Stimulated activated CD4-positive, alpha-beta T cell treated with anti-CD3 and anti-CD28 coated beads, Interleukin-12 subunit alpha, Interleukin-12 subunit beta, amount 100 ng/mL, for 4 hours (primary cell): ENCODE measurements at places on chromosomes 12 and 14.

DNA sequence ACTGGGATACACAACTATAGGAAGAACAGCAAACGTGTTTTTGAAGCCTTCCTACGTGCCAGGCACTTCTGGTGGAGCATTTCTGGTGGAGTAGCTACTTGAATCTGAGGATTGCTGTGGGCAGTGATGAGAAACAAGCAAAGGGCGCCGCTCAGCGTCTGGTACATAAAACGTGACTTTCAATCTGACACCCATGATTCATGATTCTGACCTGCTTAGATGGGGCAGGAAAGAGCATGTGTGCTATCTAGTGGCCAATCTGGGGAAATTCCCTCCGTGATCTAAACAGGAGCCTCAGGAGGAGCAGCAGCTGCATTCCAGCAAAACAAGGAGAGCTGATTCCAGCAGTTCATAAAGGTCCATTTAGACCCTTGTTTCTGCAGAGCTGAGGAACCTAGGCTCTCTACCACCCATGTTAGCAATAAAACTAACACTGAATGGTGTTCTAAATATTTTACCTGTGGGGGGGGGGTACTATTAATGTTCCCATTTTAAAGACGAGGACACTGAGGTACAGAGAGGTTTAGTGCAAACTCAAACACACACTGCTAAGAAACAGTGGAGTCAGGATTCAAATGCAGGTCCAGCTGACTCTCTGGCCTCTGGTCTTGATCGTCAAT, 37.8 kb downstream of the PAH start:
- DNase-seq: no peak

- no peak for DNase-seq
Observed at GRCh38 chr14:75238756-75239455, 39.7 kb upstream of the FOS start.

DNA sequence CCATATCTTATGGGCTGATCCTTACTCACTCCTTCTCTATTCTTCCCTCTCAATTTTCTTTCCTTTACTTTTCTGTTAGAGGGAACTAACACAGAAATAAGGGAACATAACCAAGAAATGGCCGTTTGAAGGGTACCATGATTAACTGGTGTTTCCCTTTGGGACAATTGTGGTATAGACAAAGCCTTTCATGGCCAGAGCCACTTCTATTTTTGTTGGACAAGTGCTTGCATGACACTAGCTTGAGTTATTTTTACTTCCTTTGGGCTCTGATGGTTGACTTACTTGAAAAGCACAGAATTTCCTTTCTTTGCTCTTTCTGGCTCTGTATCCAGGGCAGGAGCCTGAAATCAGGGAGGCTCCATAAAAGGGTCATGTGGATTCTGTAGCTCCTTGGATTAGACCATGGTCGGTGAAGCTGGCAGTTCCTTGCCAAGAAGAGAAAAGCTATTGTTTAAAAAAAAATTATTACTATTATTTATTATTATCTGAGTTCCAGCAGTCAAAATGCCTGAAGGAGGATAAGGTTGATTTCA, 130.6 kb downstream of the KTN1 start:
- DNase-seq: no peak

DNA sequence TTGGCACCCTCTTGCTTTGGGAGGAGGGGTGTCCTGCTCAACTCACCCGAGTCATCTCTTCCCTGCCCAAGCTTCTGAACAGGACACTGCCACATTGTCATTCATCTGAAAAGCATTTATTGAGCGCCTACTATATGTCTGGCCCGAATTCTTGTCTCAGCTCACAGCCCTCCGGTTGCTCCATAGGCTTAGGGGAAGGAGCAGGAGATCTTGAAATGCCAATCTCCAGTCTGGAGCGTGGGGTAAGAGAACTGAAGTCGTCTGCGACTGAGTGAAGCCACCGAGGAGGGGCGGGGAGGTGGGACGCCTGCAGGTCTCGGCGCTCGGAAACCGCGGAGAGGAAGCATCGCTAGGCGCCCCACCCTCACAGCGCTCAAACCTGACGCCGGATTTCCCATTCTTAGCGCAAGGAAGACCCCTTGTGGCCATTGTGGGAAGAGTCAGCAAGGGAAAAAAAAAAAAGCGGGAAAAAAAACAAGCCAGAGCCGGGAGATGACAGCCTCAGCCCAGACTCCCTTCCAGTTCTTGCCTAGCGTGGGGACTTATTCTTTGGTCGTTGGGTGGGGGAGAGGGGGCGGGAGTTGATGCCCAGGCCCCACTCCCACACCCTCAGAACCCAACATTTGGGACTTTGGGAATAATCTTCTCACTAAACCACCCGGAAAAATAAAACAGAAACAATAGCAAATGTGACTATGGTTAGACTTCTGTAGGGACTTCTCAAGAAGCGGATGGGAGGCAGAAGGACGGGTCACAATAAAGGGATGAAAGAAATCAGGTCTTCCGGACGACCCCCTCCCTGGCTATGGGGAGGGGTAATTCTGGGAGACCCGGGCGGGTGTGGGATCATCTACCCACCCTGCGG, 28.2 kb upstream of the SMUG1 start:
- DNase-seq: peak; percentile 61

DNA sequence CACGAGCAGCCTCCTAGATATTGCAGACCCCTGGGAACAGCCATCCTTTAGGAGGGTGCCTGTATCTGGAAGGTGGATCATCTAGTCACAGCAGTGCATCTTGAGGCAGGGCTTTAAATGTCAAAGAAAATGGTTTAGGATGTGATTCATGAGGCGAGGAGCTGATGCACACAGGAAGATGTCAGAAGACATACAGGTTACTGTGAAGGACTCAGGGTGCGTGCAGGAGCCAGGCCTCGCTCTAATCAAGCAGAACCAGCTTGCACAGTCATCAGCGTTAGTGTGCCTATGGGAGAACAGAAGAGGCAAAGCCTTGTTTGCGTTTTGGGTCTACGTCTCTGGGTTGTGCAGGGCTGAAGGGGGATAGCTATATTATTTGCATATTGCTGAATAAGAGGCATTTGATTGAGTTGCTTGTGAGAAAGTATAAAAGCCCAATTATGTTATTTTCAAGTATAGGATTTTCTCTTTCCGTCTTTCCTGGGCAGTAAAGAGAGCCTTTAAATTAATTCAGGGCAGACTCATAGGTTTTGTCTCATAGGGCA, 77.3 kb upstream of the RPH3A start:
- DNase-seq: no peak

DNA sequence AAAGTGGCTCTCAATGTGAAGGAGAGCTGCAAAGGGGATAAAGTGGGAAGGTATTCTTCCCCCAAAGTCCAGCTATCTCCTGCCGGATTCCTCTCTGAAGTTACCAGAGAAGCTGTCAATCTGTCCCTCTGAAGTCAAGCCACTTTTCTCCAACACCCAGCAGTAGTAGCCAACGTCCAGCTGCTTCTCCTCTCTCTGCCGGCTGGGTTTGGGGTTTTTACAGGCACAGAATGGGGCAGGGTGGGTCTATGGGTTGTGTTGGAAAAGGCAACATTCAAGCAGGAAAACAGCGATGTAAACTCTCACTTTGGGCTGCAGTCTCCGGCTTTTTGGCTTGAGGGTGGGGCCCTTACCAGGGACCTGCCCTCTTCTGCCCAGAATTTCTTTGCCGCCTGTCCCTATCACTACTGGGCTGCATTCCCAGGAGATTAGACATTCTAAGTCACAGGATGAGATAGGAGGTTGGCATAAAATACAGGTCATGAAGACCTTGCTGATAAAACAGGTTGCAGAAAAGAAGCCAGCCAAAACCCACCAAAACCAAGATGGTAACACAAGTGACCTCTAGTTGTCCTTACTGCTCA, 16.3 kb downstream of the CAPZA3 start:
- DNase-seq: no peak

DNA sequence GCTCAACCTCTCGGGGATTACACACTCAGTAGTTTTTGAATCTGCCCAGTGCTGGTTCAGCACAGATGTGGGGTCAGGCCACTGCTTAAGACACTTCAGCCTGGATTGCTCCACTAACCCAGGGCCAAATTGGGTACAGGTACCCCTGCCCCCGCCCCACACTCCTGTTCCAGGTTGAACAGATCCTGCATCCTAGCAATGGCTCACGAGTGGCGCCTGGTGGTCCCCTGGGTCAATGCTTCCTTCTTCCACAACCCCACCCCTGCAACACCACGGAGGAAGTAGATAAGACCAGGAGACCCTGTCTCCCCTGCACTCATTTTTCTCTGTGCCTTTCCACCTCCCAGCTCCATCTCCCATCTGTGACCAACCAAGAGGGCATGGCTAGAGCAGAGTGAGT, 108.4 kb downstream of the ESRRB start:
- DNase-seq: no peak

GRCh38 chr12:81541121-81541520, 218.0 kb downstream of the PPFIA2 start:
- no peak for DNase-seq

DNA sequence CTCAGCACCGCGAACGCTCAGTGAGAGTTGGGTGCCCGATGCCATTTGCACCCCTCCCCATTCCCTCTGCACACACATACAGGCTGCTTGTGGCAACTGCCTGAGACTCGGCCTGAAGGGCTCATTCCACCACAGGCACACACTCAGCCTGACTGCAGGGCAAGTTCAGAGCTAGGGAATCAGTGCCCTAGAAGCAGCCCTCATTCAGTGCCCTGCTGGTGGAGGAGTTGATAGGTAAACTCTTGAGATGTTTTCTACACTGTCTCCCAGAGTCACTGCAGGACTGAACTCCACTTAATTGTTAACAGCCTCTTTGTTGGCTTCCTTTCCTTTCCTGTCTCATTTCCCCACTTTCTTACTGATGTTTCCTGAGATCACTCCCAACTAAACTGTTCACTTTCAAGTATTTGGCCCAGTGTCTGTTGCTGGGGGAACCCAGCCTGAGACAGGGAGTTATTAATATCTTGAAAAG, 16.9 kb downstream of the PPP1R36 start:
- no peak for DNase-seq
